NCI-H1048 (cell line): ENCODE measurements at places on chromosomes 2 and 18.
A peak's percentile ranks its signal among the peaks of the same experiment; 100 is the strongest.

- no peak for DNase-seq
Measured at GRCh38 chr2:60547841-60548240, 5.6 kb downstream of the BCL11A start.

DNA sequence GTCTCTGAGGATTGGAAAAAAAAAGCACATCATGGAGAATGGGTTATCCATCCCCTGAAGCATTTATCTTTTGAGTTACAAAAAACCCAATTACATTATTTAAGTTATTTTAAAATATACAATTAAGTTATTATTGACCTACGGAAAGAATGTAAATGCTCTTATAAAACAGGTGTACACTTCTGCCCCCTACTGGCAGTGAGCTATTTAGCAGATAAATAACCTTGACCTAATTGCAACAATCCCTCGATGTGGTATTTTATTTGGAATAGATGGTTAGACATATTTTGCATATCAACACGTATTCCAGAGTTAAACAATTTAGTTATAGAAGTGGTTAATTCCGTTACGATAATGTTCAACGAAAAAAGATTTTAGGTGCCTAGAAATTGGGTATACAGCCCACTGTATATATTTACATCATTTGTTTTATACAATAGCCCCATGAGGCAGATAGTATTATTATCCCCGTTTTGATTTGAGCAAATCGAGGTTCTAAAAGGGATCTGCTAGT, 9.1 kb upstream of the DAW1 start:
- peak; percentile 1 for DNase-seq

DNA sequence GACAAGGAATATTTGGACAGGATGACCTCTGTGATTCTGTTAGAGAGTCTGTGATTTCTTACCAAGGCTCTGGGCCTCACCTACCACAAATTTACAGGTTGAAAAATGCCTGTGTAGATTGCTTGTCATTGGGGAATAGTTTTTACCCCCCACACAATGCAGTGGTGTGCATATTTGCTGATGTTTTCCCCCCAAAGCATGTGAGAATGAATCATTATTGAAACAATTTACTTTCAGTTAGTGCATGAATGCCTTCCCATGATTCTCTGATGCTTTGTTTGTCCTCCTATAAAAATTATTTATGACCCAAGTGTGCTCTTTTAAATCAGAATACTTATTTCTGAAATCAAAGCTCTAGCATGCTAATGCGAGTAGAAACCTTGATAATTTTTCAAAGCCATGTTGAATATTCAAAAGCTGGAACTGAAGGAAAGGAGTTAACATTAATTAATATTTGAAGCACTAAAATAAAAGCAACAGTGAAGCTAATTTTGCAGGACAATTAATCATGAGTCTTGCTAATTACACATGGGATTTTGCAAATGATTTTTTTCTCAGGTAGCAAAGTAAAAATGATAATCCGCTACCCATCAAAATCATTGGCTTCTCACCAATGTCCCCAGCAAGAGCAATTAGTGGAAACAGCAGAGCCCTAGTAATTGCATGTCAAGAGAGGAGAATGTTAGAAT, 361.2 kb upstream of the HNRNPA3 start:
- DNase-seq: no peak

- DNase-seq: no peak
Measured at GRCh38 chr2:177545981-177546585, 153.5 kb downstream of the AGPS start.

DNA sequence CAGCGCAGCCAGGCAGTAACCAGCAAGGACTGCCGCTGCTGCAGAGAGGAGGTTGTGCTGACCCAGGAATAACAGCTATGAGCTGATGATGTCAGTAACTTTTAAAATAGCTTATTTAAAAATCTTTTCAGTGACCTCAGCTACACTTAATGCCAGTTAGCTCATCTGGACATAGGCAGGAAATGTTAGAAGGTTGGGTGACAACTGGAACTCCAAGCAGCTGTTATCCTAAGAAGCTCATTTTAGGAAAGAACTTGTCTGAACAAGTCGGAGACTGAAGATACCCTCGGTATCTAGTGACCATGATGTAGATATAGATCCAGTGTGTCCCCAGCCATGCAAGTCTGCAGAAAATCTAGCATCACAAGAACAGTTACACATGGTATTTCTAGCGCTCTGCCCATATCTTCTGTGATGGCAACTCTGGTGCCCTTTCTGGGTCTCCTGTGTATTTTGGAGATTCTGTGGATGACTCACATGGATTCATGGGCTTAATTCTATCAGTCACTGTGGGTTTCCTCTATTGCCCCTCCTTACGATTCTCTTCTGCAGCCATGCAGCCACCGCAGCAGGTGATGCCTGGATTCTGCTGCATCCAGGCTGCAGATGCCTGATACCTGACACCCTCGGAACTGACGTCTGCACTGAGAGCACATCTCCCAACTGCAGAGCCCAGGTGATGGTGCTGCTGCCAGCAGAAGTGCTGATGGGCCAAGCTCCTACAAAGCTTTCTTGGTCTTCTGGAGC, 19.8 kb upstream of the PLEK start:
- DNase-seq: no peak

DNA sequence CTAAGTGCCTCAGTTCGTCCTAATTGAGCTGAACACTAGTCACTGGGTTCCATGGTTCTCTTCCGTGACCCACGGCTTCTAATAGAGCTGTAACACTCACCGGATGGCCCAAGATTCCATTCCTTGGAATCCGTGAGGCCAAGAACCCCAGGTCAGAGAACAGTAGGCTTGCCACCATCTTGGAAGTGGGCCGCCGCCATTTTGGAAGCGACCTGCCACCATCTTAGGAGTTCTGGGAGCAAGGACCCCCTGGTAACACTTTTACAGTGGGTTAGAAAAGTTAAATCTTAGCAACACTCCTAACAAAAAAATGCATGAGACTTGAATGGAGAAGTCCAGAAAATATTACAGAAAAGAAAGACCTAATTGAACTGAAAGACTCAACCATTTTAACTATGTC, 84.5 kb downstream of the TMEM18 start:
- no peak for DNase-seq

- no peak for DNase-seq
Measured at GRCh38 chr18:39607034-39607433, 2041.4 kb upstream of the CELF4 start.

GRCh38 chr18:59906203-59906602, 6.4 kb downstream of the PMAIP1 start:
- no peak for DNase-seq

DNA sequence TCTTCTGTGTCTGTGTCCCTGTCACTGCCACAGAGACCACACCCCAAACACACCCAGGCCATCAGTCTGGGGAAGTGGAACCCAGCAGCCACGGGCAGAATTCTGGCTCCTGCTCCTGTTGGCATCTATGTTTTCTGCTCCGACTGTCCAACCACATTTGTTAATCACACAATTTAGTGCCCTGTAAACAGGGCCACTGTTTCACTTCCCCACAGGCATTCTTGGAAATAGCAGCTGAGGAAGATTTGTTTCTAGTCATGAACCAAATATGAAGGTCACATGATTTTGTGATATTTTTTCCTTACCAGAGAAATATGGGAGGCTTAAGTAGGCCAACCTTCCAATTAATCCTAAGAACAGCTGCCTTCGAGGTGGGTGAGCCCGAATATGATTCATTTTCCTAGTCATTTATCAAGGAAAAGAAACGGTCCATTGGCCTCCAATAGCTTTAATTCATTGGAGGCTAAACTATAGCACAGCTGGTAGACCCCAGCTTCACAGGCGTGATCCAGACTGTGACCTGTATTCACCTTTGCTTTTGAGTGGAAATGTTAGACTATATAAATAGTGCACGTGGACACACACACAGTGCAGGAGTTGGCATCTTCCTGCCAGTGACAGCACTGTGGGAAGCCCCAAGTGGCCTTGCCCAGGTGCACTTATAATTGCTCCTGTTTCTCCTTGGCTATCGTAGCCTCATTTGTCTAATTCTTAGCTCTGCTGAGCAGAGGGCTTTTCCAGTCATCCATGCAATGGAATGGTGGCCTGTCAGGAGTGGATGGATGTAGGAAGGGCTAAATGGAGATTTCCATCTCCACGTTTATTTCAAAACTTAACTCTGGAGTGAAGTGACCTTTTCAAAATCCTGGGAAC, 267.9 kb downstream of the LPIN1 start:
- DNase-seq: no peak

- no peak for DNase-seq
Measured at GRCh38 chr2:240214790-240215675, 74.6 kb upstream of the OTOS start.

GRCh38 chr2:236298924-236299475, 34.8 kb upstream of the ASB18 start:
- DNase-seq: no peak

DNA sequence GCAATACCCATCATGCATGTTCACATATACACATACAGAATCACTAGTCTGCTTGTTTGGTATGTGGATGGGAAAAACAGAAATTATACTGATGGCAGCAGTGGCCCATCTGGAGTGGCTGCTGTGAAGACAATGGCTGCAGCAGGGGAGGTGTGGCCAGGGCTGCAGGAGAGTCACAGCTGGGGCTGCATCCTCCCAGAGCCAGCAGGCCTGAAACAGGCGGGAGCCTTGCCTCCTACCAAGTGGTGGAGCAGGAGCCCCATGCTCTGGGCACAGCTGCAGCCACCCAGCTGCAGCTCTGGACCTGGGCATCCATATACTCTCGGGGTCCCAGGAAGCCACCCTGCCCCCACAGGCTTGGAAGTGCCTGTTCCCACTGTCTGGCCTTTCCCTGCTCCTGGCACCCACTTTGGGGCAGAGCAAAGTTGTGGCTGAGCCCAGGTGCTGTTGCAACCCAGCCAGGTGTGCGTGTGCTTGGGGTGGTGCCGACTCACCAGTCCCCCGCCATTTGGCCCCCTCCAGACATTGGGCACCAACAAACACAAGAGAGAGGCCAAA, 136.6 kb downstream of the SPAG16 start:
- no peak for DNase-seq

- DNase-seq: no peak
Measured at GRCh38 chr2:122643725-122644329, 888.4 kb downstream of the TSN start.

- DNase-seq: no peak
Measured at GRCh38 chr2:64982932-64983331, 6.3 kb upstream of the SLC1A4 start.

GRCh38 chr2:603427-603826, 73.8 kb downstream of the TMEM18 start:
- no peak for DNase-seq

GRCh38 chr2:136653861-136654260, 111.5 kb upstream of the THSD7B start:
- no peak for DNase-seq

- DNase-seq: no peak
Measured at GRCh38 chr2:152033011-152033925, 65.6 kb downstream of the CACNB4 start.

- DNase-seq: no peak
Measured at GRCh38 chr2:239396881-239397681, 3.7 kb downstream of the HDAC4 start.

DNA sequence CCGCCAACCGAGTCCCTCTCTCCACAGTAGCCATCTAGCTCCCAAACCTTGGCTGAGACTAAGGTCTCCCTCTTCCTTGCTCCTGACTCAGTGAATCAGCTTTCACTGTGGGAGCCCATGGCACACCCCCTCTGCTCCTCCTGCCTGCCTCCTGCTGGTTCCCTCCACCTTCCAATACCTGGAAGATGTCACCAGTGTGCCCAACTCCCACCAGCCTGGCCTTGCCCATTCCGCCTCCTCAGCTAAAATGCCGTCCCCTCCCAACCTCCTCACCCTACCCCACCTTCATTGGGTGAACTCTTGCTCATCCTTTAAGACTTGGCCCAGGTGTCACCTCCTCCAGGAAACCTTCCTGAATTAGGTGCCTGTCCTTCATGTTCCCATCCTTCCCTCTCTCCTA, 129.9 kb upstream of the SMAD2 start:
- no peak for DNase-seq

DNA sequence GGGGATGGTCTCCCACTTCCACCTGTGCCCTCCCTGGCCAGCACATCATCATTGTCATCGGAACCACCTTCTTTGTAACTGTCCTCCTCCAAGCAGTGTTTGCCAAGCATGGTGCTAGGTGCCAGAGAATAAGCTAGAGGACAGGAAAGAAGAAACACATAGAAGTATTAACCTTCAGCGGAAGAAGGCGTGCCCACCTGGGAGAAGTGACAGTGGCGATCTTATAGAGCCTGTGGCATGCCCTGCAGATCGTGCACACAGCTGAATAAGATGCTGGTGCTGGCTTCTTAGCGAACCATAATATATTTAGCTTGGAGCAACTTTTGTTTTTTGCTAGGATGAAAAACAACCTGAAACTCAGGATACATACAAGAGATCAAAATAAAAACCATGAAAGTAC, 148.0 kb downstream of the FAM210A start:
- DNase-seq: no peak

DNA sequence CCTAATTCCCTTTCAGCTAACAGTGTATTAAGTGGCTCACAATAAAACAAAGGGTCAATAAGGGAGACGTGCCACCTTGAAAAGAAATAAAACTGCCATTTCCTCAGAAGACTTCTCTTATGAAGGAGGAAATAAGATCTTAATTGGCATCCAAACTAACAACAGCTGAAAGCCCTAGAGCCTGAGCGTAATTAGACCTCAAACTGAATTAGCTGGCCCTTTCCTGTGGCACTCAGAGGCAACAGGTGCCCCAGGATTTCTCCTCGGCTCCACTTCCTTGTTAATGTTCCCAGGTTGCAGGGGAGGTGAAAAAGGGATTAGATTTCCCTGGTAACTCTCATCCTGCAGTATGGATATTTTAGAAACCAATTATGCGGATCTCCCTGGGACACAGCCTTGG, 804.3 kb downstream of the DCDC2C start:
- DNase-seq: no peak

GRCh38 chr18:990197-990596, 85.5 kb downstream of the ADCYAP1 start:
- no peak for DNase-seq

- peak; percentile 80 for DNase-seq
Measured at GRCh38 chr2:71130152-71130904, at the start of the genes MCEE and MPHOSPH10. TSS of gene MCEE (minus strand) at chr2:71130229. CDS start at chr2:71130219, 10 bp downstream. TSS of gene MPHOSPH10 (plus strand) at chr2:71130634. CDS start at chr2:71130666, 32 bp downstream.

DNA sequence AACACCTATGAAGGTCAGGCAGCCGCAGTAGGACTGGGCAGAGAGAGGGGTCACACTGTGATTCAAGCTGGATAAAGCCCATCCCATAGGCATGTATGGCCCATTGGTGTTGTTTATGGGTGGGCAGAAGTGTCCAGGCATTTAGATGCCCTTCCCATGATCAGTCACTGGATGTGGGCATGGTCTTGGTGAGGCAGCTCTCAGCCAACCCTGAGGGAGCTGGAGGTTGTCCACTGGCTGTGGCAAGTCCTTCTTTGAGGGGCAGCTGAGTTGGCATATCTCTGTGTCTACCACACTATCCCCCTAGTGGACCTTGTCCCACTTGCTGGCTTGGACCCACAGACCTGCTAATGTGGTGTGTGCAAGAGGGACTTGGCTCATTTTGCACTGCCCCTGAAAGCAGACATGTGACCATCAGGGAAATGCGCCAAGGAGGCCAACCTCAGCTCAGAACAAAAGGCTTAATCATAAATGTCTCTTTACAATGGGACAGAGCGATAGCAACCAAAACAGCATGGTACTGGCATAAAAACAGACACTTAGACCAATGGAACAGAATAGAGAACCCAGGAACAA, 82.0 kb downstream of the TMEM17 start:
- no peak for DNase-seq

GRCh38 chr18:11034884-11035283, 114.5 kb downstream of the PIEZO2 start:
- no peak for DNase-seq
